ENCODE measurements at places on chromosomes 1 and 21. TPM values are rescaled to one million over a fixed set of nuclear protein-coding genes. Genes with fewer than 3 reads are reported as not detected.

Gene DNALI1
- 9.6 TPM for total RNA-seq

Gene YIPF1
- 34.9 TPM for total RNA-seq

Gene KCNK2
- 7.8 TPM for total RNA-seq

Gene LCK
- total RNA-seq = not detected

Gene KRTAP22-1
- total RNA-seq = not detected

Gene VASH2
- under 0.01 TPM for total RNA-seq

Gene CHD5
- total RNA-seq = not detected

Gene ZFP69
- total RNA-seq = 3.2 TPM

Gene ZNF496
- total RNA-seq = 13.3 TPM

Gene HSD11B1
- 155 TPM for total RNA-seq

Gene TPRG1L
- 14.7 TPM for total RNA-seq

Gene TAL1
- total RNA-seq = not detected

Gene SPAG17
- not detected for total RNA-seq

Gene LCE1B
- not detected for total RNA-seq

Gene RHD
- total RNA-seq = not detected

Gene HEYL
- total RNA-seq = not detected
